ENCODE measurements at places on chromosomes 3 and 15. TPM values are rescaled to one million over a fixed set of nuclear protein-coding genes. Genes with fewer than 3 reads are reported as not detected.

The AGBL1 gene
- total RNA-seq: not detected

The SNX22 gene
- 0.33 TPM for total RNA-seq

The FBXW12 gene
- total RNA-seq: not detected

- no peak overlapping the region for H3K4me3 ChIP-seq
- peaks cover 72% of the 10 kb centered on the region for H3K4me1 ChIP-seq
- H3K27ac ChIP-seq: peak overlapping the region; percentile 95
Observed at GRCh38 chr3:127699416-127700300, 26.9 kb downstream of the ABTB1 start.

- H3K4me1 ChIP-seq: no peaks in the 10 kb centered on the region
- peak; percentile 31 for DNase-seq
- H3K36me3 ChIP-seq: no peaks in the 10 kb centered on the region
- H3K4me3 ChIP-seq: no peak overlapping the region
Observed at GRCh38 chr15:27662892-27663291, 436.2 kb downstream of the OCA2 start.

DNA sequence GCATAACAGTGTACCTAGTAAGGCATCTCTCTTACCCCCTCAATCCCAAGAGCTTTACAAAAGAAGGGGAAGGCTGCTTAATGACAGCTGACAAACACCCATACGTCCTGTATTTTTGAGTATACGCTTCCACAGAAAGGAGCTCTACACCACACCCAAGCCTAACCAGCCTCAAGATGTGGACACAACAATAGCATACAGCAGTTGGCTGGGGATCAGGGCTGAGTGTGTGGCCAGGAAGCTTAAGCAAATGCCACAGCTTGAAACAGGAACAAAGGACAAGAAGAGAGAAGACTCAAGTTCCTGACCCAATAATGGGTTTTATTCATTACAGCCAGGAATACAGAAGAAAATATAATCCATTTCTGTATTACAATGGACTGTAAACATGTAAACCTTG lies 6.9 kb downstream of the HEXA start:
- no peak overlapping the region for H3K4me3 ChIP-seq
- H3K27me3 ChIP-seq: no peaks in the 10 kb centered on the region
- no peak overlapping the region for H3K27ac ChIP-seq
- DNase-seq: no peak

DNA sequence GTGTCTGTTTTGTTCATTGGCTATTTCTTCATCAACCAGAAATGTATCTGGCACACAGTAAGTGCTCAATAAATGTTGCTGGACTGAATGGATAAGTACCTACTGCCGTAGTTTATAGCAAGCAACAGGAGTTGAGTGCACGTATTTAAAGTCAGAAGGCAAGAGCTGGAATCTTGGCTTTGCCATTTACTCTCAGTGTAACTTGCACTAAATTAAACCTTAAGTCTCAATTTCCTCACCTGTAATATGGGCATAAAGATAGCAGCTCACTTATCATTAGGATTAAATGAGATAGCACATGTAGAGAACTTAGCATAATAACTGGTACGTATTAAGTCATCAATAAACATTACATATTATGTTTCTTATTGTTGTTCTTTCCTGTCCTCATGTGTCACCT lies 13.0 kb upstream of the FAM174B start:
- no peaks in the 10 kb centered on the region for H3K36me3 ChIP-seq
- no peak overlapping the region for H3K27ac ChIP-seq
- DNase-seq: no peak
- H3K27me3 ChIP-seq: no peaks in the 10 kb centered on the region
- H3K4me1 ChIP-seq: peaks cover 44% of the 10 kb centered on the region

DNA sequence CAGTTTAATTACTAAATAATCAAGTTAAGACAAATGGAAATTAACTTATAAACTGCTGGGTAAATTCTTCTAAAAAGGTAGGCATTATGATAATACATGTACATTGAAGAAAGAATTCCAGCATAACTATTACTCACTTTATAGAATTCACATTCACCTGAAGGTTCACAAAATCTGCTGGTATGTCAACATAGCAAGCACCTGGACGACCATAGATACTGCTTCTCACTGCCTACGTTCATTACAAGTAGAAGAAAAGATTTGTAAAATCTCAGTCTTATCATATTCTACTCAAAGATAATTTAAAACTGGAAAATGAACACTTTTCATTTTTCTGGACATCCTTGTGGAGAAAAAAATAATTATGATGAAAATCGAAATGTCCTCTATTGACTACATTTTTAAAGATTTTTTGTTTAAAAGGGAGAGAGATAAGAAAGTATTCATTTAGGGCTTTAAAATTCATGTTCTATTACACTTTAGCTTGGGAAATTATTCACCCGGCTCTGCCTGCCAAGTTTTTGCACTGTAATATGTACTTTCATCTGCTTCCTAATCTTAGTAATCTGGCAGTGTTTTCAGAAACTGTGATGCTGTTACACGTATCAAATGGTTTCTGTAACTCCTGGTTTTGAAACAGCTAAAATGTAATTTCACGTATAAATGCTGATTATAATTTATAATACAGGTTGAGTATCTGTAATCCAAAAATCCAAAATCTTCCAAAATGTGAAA lies 16.1 kb downstream of the HACL1 start:
- H3K36me3 ChIP-seq: peaks cover 54% of the 10 kb centered on the region
- H3K27me3 ChIP-seq: no peaks in the 10 kb centered on the region
- H3K4me3 ChIP-seq: no peak overlapping the region
- H3K27ac ChIP-seq: no peak overlapping the region

- H3K4me3 ChIP-seq: no peak overlapping the region
- H3K27me3 ChIP-seq: no peaks in the 10 kb centered on the region
- H3K36me3 ChIP-seq: no peaks in the 10 kb centered on the region
Observed at GRCh38 chr3:151356794-151357462, 27.6 kb upstream of the P2RY13 start.

- DNase-seq: no peak
- H3K4me1 ChIP-seq: peaks cover 74% of the 10 kb centered on the region
- H3K36me3 ChIP-seq: peaks cover 13% of the 10 kb centered on the region
- no peak overlapping the region for H3K4me3 ChIP-seq
- no peaks in the 10 kb centered on the region for H3K27me3 ChIP-seq
- H3K27ac ChIP-seq: peak overlapping the region; percentile 86
Observed at GRCh38 chr3:42035007-42035406, 56.1 kb upstream of the TRAK1 start.

- no peaks in the 10 kb centered on the region for H3K27me3 ChIP-seq
- peaks cover 55% of the 10 kb centered on the region for H3K4me1 ChIP-seq
- no peak overlapping the region for H3K27ac ChIP-seq
- H3K36me3 ChIP-seq: no peaks in the 10 kb centered on the region
Observed at GRCh38 chr3:45612918-45613602, 18.5 kb downstream of the LIMD1 start.
